DMS153 (cell line): ENCODE measurements at places on chromosomes 3 and 15.

- no peak for DNase-seq
Measured at GRCh38 chr15:35179739-35180138, 94.6 kb upstream of the NANOGP8 start.

- peak; percentile 2 for DNase-seq
Measured at GRCh38 chr15:44662478-44663409, 718 bp downstream of the SPG11 start.

- no peak for DNase-seq
Measured at GRCh38 chr15:87403973-87404372, 852.6 kb downstream of the NTRK3 start.

DNA sequence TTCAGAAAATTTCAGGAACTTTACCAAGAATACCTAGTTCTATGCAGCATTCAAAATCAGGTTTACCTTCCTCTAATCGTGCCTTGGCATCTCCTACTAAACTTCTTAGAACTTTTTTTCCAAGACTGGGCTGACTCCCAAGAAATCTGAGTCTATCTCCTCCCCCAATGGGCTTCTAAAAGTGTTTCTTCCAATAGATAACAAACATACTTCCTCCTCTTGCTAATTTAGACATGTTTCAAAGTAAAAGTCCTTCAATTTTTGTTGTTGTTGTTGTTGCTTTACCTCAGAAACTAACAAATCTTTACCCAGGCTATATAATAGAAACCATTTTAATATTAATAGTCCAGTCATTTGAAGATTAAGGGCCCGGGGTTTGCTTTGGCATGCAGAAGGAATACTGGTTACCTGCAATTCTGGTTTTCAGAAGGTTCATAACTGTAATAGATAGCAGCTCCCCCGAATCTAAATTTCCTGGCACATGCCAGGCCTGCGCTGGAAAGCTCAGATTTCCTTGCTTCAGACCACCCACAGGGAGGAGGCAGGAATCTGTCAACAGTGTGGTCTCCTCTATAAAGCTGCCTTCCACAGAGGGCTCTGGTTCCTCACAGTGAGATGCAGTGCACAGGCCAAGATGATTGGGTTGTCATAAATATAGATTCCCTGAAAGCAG, 188.7 kb downstream of the THRB start:
- no peak for DNase-seq

- no peak for DNase-seq
Measured at GRCh38 chr15:42279234-42279723, 6.0 kb upstream of the TMEM87A start.
